Fibroblast of skin of back (primary cell): ENCODE measurements at places on chromosomes 16 and 17.

- peak; percentile 46 for DNase-seq
Measured at GRCh38 chr17:27879987-27880608, 13.1 kb downstream of the LYRM9 start.

GRCh38 chr17:44871556-44871955, 23.9 kb downstream of the HIGD1B start:
- DNase-seq, result no peak

- DNase-seq, result no peak
Measured at GRCh38 chr17:76574166-76574565, 11.5 kb downstream of the ST6GALNAC2 start.

GRCh38 chr17:12964840-12965239, 53.0 kb downstream of the ELAC2 start:
- DNase-seq, result no peak

DNA sequence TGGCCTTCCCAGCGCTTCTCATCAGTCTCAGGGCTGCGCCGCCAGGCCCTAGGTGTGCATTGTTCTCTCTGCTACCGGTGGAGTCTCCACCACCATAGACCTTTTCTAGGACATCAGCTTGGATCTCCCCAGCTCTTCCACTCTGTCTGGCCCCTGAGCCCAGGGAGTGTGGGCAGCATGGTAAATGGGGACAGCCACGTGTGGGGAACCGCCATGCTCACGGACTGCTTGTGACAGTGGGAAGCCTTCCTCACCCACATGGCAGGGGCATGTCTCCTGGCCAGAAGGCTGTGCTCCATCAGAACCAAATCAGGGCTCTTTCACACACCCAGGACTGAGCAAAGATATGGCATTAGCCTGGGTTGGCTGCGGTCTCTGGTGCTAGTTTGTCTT, 51.3 kb downstream of the TNFRSF13B start:
- DNase-seq, result no peak

DNA sequence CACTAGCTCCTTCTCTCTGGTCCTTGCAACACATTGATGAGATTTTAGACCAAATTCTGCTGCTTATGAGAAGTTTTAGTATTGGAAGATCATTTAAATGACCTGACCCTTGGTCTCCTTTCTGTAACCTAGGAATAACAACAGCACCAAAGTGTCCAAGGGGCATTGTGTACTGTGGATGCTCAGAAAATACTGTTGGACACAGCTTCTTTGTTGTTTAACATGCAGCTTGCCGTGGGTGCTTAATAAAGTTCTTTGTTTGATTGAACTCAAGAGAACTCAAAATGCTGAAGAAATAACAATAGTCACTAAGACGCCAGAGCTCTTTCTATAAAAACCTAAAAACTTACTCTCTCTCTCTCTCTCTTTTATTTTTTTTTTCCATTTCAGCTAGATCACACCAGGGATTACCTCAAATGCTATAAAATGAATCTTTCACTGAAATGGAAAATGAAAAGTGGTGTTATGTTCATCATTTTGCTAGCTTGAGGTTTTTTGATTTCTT, 548.9 kb upstream of the CDH8 start:
- DNase-seq, result no peak

- no peak for DNase-seq
Measured at GRCh38 chr17:33964344-33964979, 290.6 kb upstream of the CCL2 start.

DNA sequence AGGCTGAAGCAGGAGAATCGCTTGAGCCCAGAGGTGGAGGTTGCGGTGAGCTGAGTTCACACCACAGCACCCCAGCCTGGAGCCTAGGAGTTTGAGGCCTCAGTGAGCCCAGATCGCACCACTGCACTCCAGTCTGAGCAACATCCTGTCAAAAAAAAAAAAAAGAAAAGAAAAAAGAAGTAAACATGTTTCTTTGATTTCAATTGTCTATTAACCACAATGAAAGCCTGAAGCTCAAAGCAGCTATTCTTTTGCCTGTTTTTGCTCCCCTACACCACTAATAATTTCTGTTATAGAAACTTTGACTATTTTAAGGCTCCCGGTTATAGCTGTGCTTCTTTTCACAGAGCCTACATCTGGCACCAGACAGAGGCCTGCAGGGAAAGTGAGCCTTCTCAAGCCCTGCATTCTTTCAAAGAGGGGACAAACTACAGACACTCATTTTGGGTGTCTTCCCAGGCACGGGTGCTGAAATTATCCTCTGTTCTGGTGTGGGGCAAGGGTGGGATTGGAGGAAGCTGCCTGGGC, 14.2 kb upstream of the SLC52A1 start:
- no peak for DNase-seq

DNA sequence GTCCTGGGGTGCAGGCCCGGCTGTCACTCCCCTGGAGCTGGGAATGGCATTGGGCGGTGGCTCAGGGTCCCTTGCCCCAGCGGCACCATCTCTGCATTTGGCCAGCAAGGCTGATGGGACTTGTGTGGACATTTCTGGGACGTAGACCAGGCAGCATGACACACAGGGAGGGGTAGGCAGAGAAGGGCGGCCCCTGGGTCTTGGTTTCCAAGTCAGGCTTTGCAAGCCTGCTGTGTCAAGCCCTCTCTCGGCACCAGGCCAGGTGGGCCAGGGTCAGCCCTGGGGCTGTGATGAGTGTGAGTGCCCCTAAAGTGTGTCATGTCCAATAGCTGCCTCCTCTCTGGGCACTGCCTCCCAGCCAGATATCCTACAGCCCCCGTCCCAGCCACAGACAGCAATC, 335.2 kb downstream of the SEC14L1 start:
- DNase-seq, result no peak

GRCh38 chr17:61970030-61970429, 42.2 kb upstream of the INTS2 start:
- DNase-seq, result no peak

DNA sequence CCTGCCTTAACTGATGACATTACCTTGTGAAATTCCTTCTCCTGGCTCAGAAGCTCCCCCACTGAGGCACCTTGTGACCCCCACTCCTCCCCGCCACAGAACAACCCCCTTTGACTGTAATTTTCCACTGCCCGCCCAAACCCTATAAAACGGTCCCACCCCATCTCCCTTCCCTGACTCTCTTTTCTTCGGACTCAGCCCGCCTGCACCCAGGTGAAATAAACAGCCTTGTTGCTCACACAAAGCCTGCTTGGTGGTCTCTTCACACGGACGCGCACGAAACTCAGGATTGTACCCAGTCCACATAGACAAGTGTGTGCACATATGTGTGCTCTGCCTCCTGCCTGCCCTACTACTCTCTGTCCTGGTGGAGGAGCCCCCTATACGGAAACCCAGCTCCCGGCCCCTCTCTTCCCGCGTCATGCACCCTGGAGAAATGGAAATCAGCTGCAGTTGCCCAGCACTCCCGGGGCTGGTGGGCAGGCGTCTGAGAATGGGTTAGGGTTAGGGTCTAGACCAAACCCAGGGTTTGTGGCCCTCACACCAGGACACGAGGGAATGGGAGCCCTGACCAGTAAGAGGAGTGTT, 2.4 kb upstream of the RHBDF1 start:
- DNase-seq, result no peak

DNA sequence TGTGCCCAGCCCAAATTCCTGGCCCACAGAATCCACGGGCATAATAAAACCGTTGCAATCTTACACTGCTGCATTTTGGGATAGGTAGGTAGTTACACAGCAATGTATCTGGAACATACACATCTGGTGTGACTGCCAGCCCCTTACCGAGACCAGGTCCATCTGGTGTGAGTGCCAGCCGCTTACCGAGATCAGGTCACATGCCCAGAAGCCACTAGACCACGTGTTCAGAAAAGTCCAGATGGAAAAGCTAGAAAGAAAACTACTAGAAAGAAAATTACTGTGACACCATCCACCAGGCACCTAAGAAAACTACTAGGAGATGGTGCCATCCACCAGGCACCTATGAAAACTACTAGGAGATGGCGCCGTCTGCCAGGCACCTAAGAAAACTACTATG, 19.4 kb downstream of the PIK3R5 start:
- no peak for DNase-seq

GRCh38 chr17:5695480-5695879, 111.2 kb upstream of the NLRP1 start:
- no peak for DNase-seq

GRCh38 chr17:3007651-3008121, 55.7 kb downstream of the OR1D5 start:
- DNase-seq, result no peak

GRCh38 chr17:21374441-21375161, 1.6 kb upstream of the KCNJ12 start:
- no peak for DNase-seq

DNA sequence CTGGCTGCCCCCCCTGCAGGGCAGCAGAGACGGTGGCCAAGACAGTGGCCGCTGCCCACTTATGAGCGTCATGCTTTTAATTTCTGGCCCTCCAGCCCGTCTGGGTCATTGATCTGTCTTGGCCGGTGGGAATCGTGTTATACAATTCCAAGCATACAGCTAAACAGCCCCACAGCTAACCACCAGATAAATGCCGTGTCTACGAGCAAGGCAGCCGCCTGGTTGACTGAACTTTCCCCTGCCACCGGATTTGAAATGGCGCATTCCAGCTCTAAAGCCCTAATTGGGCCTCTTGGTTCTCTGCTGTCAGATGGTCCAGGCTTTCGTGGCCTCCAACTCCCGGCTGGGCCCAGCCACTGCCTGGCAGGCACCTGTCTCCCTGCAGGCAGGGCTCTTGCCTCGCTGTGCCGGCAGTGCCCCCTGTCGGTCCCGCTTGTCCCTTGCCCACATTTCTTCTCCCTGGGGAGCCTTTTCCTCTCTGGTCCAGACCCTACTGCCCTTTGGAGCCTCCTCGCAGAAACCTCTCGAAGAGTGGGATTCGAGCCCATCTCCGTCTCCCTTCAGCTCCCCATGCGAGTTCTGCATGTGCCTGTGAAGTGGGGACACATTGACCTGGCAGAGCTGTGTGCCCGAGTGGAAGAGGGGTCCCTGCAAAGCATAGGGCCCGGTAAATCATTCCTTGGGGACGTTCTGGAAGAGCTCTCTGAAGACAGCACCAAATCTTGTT, 1.8 kb upstream of the RBFOX3 start:
- peak; percentile 17 for DNase-seq

DNA sequence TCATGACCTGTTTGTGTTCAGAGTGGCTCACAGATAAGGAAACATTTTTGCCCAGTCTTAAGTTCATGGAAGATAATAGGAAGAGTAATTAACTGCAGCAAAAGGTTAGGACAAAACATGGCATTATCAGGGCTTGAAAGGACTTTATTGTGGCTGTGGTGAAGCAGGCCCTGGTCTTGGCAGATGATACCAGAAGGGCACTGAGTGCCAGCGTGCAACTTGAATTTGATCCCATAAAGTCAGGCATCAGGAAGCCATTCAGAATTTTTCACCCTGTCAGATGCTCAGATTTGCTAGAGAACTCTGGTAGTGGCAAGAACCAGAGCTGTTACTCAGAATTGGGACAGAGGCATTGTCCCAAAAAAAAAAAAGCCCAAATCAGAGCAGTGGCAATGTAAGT, 11.2 kb upstream of the COG7 start:
- no peak for DNase-seq

- DNase-seq, result no peak
Measured at GRCh38 chr17:76049836-76050537, 22.3 kb downstream of the SRP68 start.

GRCh38 chr17:31397256-31397939, 5.9 kb downstream of the RAB11FIP4 start:
- no peak for DNase-seq

DNA sequence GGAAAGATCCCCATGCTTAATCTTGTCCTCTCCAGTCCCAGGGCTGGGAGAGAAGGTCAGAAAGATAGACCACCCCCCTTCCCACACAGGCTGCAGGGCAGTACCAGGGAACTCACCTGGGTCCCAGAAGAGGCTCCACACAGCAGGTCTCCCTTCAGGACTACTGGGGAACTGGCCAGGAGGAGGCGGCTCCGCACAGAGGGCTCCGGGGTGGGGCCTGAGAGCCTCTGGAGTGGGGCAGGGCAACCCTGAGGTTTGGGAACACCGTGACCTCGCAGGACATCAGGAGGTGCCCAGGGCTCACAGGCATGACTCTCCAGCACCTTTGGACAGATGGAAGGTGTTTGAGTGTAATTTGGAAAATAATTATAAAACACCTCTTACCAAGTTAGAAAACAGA, 11.0 kb downstream of the ABCA3 start:
- no peak for DNase-seq

- no peak for DNase-seq
Measured at GRCh38 chr16:81581107-81581506, 136.5 kb downstream of the CMIP start.

GRCh38 chr17:64017381-64017980, 3.0 kb downstream of the ICAM2 start:
- DNase-seq, result no peak

- peak; percentile 59 for DNase-seq
Measured at GRCh38 chr17:82781894-82782274, 30.0 kb downstream of the TBCD start.

DNA sequence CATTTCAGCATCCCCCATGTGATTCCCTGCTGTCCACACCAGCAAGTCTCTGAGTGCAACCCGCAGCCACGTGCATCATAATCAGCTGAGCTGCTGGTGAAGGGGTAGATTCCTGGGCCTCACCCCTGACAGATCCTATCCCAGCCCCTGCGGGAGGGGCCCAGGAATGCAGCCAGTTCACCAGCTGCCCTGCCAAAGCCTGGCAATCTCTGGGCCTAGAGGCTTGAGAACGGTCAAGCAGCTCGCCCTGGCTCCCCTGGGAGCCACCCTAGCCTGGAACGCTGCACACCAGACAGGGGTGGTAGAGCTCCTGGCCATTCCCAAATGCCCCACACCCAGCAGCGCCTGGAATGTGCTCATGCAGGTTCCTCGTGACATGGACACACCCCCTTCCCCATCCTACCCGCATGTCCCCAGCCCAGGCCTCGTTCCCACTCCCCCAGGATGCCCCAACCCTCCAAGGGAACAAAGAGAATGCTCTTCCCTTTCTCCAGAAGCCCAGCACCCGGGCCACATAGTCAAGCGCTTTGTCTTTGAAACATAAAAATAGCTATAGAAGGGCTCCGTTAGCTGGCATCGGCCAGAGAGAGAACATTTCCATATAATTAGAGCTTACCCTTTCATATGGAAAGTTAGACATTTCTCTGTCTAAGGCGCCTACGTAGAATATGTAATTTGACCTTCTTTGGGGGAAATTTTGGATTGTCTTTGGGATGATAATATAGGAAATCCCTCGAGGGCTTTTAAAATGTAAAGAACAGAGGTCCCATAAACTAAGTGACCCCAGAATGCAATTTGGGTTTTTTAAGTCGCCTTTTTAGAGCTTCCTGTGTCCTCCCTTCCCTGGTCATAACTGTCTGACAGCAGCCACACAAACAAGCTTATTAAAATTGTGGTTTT, 3.4 kb downstream of the CEP295NL start:
- DNase-seq, result peak; percentile 43

- no peak for DNase-seq
Measured at GRCh38 chr17:81394377-81394920, 808 bp upstream of the BAHCC1 start.
